ENCODE measurements at places on chromosomes 11 and 22.
A peak's percentile ranks its signal among the peaks of the same experiment; 100 is the strongest.

- DNase-seq = no peak
These were observed 16.3 kb downstream of the KDELR3 start for GRCh38 chr22:38484244-38484643.

DNA sequence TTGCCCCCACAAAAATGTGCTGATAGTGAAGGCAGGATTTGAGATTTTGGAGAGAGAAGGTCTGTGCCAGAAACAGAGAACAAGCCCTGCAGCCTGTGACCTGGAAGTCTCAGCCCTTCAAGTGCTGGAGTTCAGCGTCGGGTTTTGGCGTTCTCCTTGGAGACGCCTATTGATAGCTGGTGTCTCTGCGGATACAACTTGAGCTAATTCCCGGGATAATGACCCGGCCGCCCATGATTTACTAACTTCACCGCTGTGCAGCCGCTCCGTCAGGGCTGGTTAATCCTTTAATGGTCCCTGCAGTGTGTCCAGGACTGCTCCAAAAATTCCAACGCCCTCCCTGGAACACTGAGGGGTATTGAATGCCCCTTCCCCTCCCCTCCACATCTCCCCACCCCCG lies 76.6 kb downstream of the WT1 start:
- no peak for DNase-seq

DNA sequence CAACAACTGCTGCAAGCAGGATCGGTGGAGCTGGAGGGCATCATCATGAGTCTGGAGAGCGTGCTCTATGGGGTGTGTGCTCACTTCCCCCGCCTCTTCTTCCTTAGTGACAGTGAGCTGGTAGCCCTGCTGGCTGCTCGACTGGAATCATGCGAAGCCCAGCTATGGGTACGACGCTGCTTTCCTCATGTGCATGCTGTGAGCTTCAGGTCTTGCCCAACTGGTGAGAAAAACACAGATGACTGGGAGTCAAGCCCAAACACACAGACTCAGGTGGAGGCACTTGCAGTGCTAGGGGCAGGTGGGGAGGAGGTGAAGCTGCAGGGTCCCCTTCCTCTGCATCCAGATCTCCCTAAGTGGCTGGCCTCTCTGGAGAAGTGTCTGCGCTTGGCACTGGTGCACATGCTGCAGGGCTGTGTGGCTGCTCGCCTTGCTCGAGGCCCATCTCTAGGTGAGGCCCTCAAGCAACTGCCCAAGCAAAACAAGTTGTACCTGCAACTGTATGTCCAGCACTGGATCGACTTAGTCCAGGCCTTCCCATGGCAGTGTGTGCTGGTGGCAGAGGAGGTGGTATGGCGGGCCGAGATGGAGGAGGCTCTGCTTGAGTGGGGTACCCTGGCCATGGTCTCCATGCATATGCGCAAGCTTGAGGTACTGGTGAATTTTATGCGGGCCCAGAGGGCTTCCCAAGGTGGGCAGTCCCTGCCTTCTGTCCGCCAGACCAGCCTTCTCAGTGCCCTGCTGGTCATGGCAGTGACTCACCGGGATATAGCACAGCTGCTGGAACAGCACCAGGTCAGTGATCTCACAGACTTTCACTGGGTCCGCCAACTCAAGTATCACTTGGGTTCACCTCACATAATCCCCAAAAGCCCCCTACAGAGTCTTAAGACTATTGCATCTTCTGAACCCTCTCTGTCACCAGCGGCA lies 48.1 kb downstream of the DNHD1 start:
- no peak for DNase-seq

GRCh38 chr22:27405672-27406388 lies 395.7 kb downstream of the MN1 start:
- DNase-seq = peak; percentile 65

All from fibroblast of pulmonary artery (primary cell).